ENCODE measurements at places on chromosomes 12 and 14. TPM values are rescaled to one million over a fixed set of nuclear protein-coding genes. Genes with fewer than 3 reads are reported as not detected.
A peak's percentile ranks its signal among the peaks of the same experiment; 100 is the strongest.

DNA sequence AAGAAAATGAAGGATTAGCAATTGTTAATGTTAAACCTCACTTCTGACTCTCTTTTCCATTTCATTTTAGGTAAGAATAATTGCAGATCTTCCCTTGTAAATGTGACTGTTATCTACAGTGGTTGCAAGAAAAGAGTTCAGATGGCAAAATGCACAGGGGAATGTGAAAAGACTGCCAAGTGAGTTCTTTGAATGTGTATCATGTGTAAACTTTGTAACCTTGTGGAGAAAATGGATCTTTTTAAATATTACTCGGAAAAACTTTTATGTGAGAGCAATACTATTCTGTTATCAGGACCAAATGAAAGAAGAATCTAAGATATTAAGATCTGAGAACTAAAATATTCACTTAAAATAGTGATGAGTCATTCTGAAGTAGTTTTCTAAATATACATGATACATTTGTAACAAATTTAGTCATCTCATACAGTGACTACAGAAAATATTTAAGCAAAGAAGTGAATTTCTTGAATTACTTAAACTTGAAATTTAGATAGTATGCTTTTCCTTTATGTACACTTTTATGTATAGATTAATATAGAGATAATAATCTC is 122.5 kb upstream of the CNTN1 start:
- H3K27me3 ChIP-seq = no peaks in the 10 kb centered on the region
- DNase-seq = no peak
- no peaks in the 10 kb centered on the region for H3K36me3 ChIP-seq
- no peaks in the 10 kb centered on the region for H3K4me1 ChIP-seq
- no peak overlapping the region for H3K27ac ChIP-seq
- no peak overlapping the region for H3K4me3 ChIP-seq

DNA sequence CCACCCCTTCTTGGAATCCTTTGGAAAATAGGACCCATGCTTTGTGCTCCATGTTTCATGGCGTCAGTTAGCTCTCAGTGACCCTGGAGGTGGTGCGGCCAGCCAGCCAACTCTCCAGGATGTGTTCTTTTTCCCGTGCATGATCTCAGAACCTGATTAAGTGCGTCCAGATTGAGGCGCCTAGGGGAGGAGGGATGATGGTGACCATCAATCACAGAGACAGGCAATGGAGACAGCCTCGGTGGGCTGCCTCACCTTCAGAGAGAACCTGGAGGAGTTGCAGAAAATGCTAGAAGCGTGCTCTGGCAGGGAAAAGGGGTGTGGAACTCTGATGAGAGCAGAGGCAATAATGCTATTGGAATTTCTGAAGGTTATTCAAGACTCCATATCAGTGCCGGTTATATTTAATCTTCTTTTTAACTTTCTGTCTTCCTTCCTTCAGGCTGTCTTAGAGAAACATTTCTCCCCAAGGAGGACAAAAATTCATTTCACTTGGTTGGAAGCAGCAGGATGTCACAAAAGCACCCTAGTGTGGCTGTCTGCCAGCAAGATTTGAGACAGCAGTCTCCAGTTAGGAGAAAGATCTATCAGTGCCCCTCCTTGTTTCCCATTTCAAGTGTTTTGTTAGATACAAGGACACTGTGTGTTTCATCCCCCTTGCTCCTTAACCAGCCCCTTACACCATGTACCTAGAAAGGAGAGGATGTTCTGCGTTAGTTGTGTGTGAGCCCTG is 53.3 kb upstream of the IGF1 start:
- no peaks in the 10 kb centered on the region for H3K36me3 ChIP-seq
- no peak overlapping the region for H3K27ac ChIP-seq
- H3K4me3 ChIP-seq = no peak overlapping the region
- H3K4me1 ChIP-seq = no peaks in the 10 kb centered on the region
- H3K27me3 ChIP-seq = no peaks in the 10 kb centered on the region

GRCh38 chr12:77816196-77816595 is 14.5 kb upstream of the NAV3 start:
- DNase-seq = no peak
- no peaks in the 10 kb centered on the region for H3K4me1 ChIP-seq
- no peaks in the 10 kb centered on the region for H3K27me3 ChIP-seq
- no peaks in the 10 kb centered on the region for H3K36me3 ChIP-seq
- no peak overlapping the region for H3K4me3 ChIP-seq
- no peak overlapping the region for H3K27ac ChIP-seq

EDDM3A gene
- not detected for total RNA-seq

GRCh38 chr12:131452444-131452860 is 258.4 kb upstream of the SFSWAP start:
- H3K36me3 ChIP-seq = no peaks in the 10 kb centered on the region
- H3K4me1 ChIP-seq = no peaks in the 10 kb centered on the region
- H3K27ac ChIP-seq = no peak overlapping the region
- no peak for DNase-seq
- H3K4me3 ChIP-seq = no peak overlapping the region
- H3K27me3 ChIP-seq = no peaks in the 10 kb centered on the region

DNA sequence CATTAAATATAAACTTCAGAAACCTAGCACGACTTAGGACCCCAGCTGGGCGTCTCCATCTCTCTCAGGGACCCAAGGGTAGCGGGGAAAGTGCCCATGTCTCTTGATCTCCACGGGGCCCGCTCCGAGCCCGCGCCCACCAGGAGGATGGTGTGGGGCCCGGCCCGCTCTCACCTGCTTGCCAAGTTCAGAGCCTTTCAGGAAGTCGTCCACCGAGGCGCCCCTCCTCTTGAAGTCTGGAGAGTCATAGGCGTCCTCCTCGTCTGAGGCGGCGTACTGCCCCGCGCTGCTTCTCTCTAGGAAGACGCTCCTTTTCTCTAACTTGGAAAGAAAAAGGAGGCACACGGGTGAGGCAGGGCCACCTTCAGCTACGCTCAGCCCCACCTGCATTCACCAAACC is 96.9 kb downstream of the PIWIL1 start:
- H3K36me3 ChIP-seq = no peaks in the 10 kb centered on the region
- no peaks in the 10 kb centered on the region for H3K27me3 ChIP-seq
- no peak overlapping the region for H3K27ac ChIP-seq
- H3K4me1 ChIP-seq = no peaks in the 10 kb centered on the region
- no peak for DNase-seq

GRCh38 chr14:65042731-65043372 is 56.2 kb downstream of the FNTB start:
- no peaks in the 10 kb centered on the region for H3K36me3 ChIP-seq
- DNase-seq = no peak
- H3K4me1 ChIP-seq = no peaks in the 10 kb centered on the region
- H3K27ac ChIP-seq = no peak overlapping the region
- H3K27me3 ChIP-seq = no peaks in the 10 kb centered on the region

- H3K27ac ChIP-seq = peak overlapping the region; percentile 23
- no peak overlapping the region for H3K4me3 ChIP-seq
- no peak for DNase-seq
These were observed 59.6 kb downstream of the ZFP36L1 start for GRCh38 chr14:68733086-68733914.

GRCh38 chr12:89427508-89428156 is 75.3 kb upstream of the DUSP6 start:
- no peak overlapping the region for H3K27ac ChIP-seq
- no peak overlapping the region for H3K4me3 ChIP-seq
- no peaks in the 10 kb centered on the region for H3K27me3 ChIP-seq

Data from uterus (tissue), 4 donors.